Fibroblast of lung (primary cell): ENCODE measurements at places on chromosomes 4 and X.

DNA sequence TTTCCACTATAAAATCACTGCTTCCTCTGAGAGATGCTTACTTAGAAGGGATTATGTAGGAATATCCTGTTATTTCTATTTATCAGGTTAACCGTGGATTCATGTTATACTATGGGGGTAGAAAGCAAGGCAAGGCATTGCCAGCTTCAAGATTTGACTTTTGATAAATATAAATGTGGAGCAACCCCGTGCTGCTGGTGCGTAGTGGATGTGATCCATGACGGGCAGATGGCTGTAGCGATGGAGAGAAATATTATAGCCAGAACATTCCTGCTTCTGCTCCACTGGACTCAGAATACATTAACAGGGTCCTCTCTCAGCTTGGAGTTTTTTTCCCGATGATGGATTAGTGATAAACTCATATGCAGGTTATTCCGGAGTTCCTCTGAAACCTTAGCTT is 157.6 kb downstream of the TENM3 start:
- DNase-seq = no peak

- DNase-seq = no peak
Measured at GRCh38 chr4:101049549-101050001, 297.8 kb downstream of the PPP3CA start.

GRCh38 chrX:136652822-136653723 is 5.1 kb downstream of the CD40LG start:
- no peak for DNase-seq

GRCh38 chr4:137347371-137347770 is 184.9 kb downstream of the PCDH18 start:
- DNase-seq = no peak
